NCI-H1694 treated with DMSO at 0.1 percent for 48 hours (cell line): ENCODE measurements at places on chromosomes 12 and 14.

GRCh38 chr12:80838708-80839107 lies 99.0 kb downstream of the LIN7A start:
- DNase-seq = no peak

- DNase-seq = peak; percentile 46
Observed at GRCh38 chr14:89899917-89900663, 54.4 kb downstream of the EFCAB11 start.

DNA sequence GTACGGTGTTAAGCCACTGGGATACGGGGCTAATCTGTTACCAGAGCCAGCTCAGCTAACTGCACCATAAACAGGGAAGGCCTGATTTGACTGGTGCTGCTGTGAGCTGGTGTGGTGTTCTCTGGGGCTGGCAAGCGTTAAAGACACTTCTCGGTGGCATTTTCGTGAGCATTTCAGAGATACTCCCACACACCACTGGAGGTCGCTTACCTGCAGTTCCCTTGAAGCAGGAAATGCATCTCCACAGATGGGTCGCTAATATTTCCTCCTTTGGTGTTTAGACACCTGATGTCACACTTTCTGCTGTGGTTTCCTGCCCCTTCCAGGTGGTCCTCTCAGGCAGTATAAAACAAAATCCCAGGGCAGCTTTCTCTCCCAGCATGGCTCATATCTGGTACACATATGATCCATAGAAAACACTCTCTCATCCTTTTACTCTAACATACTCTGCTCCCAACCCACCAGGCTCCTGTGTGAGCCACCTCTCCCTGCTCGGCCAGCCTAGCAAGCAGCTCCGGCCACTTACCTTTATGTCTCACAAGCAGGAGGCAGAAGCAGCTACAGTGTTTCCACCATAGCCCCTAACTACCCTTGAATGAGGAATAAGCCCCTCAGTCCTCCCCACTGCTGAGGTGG lies 129.9 kb upstream of the GRIN2B start:
- peak; percentile 16 for DNase-seq

DNA sequence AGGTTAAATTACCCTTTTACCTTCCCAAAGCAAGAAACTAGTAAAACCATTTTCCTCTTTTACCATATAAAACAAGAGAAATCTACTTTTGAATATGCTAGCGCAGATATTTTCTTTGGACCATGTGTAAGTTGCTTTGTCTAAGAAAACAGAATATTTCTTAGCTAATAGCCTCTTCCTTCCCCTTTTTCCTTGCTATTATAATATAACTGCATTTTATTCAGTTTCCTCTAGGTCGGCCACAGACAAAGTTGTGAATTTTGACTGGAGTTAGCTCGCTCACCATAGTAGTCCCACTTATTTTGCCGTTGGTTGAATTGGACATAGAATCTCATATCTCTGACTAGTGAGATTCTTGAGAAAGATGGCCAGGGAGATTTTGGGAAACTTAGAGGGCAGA lies 115.6 kb downstream of the PLEKHA5 start:
- no peak for DNase-seq

DNA sequence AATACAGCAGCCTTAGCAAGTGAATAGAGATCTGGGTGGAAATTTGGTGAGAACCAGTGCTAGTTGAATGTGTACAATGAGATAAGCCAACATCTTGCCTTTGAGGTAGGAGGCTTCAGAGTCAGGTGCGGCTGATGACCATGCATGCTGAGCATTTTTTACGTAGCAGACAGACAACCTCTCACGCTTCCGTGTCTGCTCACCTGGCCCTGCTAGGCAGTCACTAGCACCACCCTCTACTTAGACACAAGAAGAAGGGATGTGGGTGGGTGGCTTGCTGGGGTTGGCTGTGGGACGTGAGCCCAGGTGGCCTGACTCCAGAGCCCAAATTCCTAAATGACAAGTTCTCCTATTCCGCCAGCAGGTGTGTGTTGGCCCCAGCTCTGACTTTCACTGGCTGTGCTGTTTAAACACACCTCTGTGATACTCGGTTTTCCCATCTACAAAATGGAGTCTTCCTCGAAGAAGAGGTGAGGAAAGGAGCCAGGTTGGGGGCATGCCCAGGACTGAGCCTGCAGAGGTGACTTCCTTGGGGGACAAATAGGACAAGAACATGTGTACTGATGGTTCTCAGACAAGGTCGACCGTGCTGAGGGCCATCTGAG lies 57.8 kb upstream of the BCL11B start:
- no peak for DNase-seq

DNA sequence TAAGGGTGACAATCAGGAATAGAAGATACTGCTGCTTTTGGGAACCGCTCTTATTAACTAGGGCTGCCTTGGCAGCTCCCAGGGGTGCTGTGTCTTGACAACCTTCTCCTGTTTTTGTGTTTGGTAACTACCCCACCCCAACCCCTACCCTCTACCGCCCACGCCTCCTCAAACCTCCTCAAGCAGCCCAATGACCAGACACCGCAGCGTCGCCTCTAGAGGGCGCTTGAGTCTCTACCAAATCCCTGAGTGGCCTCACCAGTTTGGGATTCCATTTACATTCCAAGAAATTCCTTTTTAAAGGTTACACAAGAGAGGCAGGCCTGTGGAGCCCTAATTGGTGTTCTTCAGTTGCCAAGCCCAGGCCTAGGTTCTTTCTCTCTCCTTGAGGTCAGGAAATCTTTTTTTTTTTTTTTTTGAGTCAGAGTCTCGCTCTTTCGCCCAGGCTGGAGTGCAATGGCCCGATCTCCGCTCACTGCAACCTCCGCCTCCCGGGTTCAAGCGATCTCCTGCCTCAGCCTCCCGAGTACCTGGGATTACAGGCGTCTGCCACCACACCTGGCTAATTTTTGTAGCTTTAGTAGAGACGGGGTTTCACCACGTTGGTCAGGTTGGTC lies 72.4 kb upstream of the USP44 start:
- peak; percentile 41 for DNase-seq

DNA sequence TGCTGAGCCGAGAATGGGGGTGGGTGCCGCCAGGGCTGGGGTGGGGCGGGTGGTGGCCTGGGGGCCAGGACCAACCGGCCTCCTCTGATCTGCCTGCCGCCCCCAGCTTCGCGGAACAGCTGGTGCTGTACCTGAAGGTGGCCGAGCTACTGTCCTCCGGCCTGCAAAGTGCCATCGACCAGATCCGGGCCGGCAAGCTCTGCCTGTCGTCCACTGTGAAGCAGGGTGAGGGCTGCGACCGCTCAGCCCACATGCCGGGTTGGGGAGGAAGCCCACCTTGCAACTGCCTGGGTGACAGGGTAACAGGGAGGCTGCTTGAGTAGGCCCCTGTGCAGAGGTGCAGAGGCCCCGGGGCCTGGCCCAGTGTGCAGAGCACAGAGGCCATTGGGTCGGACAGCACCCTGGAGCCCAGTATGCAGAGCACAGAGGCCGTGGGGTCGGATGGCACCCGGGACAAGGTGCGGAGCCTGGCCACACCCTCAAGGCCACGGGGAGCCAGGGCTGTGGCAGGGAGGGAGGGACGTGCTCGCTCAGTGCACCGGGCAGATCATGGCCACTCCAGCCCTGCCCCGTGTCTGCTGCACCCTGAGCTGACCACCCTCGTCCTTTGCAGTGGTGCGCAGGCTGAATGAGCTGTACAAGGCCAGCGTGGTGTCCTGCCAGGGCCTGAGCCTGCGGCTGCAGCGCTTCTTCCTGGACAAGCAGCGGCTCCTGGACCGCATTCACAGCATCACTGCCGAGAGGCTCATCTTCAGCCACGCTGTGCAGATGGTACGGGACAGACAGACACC lies 9.5 kb upstream of the PUS1 start:
- DNase-seq = no peak

DNA sequence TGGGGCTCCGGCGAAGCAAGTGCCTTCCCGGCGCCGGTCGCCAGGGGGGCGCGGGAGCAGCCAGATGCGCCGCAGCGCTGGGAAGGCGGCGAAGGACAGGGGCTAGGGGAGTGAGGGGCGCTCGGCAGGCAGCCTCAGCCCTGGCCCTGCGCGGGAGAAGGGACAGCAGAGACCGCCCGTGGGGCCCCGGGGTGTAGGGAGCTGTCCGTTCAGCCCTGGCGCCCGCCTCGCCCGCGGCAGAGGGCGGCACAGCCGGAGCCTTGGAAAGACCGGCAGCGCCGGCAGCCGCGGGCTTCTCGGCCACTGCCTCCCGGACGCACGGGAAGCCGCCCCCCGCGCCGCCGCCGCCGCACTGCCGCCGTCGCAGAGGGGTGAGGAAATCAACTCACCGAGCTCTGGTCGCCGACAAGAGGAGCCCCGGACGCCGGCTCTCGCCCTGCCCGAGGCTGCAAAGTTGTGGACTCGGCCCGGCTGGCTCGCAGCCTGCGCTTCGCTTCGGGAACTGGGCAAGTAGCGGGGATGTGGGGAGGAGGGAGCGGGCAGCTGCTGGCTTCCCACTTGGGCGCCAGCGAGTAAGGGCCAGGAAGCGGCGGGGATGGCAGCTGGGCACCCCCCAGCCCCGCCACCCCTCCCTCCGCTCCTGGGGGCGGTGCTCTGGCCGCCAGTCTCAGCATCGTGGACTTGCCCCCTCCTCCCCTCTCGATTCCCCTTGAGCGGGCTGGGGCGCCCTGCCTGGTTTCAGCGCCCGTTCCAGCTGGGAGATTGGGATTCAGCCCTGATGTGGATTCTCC lies at the start of gene ZDHHC22:
Gene ZDHHC22, minus strand, starts transcription at position 578 of the 791 bp plus-strand sequence. CDS start 2,053 bp downstream, outside the sequence.
- DNase-seq = peak; percentile 94

- no peak for DNase-seq
Observed at GRCh38 chr14:54920052-54920451, 17.4 kb upstream of the GCH1 start.

GRCh38 chr14:103562429-103563225 lies at the start of the genes BAG5 and COA8:
Gene BAG5 (minus strand): TSS chr14:103562657. CDS start chr14:103561164, 1,493 bp downstream.
Gene COA8 (plus strand): TSS chr14:103562960. CDS start chr14:103563002, 42 bp downstream.
- DNase-seq = peak; percentile 81

- DNase-seq = no peak
Observed at GRCh38 chr14:61668282-61668681, 27.0 kb upstream of the HIF1A start.

GRCh38 chr14:35742032-35742371 lies 67.1 kb downstream of the RALGAPA1 start:
- no peak for DNase-seq

GRCh38 chr12:113903381-113903863 lies 62.7 kb downstream of the RBM19 start:
- DNase-seq = no peak

GRCh38 chr14:29911810-29912209 lies 15.8 kb downstream of the PRKD1 start:
- no peak for DNase-seq

DNA sequence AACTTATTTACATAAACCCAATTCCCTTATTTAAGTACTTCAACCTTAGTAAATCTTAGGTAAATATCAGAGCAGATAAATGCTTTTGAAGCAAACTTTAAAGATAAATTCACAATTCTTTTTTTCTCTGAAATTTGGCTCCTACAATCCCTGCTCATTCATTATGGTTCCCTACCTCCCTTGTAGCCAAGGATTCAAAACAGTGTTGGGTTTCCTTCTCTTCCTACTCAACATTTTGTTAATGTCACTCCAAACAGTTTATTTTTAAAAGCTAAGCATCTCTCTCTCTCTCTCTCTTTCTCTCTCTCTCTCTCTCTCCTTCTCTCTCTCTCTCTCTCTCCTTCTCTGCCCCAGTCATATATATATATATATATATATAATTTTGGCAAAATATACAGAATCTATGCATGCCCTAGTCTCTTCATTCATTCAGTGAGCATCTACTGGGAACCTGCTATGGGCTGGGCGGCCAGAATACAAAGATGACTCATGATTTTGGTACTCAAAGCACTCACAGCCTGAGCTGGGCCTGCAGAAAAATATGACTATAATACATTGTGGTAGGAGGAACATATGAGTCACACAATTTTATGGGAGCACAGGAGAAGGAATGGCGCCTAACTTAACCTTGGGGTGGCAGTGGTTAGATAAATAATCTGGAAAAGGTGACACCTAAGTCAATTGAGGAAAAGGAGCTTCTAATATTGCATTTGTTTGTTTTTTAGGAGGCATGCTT lies 123.7 kb upstream of the DHRS4 start:
- no peak for DNase-seq

DNA sequence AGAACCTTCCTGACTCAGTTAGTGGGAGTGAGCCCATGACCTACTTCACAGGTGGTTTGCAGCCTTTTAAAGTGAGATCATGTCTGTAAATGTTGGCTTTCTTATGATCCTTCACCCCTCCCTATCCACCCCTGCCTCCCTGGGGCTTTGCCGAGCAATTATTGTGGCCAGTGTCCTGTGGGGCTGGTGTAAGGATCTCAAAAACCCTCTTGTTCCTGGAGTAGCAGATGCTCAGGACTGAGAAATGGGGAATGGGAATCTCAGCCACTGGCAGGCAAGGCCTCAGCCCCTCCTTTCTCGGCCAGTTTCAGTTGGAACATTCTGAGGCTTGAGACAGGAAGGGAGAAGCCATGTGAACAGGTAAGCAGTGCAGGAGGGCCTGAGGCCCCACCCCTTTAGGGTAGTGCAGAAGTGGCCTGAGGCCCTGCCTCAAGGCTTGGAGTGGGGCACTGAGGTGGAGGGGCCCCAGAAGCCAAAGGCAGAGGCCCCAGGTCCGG lies 53.8 kb downstream of the PLEKHG3 start:
- DNase-seq = no peak

DNA sequence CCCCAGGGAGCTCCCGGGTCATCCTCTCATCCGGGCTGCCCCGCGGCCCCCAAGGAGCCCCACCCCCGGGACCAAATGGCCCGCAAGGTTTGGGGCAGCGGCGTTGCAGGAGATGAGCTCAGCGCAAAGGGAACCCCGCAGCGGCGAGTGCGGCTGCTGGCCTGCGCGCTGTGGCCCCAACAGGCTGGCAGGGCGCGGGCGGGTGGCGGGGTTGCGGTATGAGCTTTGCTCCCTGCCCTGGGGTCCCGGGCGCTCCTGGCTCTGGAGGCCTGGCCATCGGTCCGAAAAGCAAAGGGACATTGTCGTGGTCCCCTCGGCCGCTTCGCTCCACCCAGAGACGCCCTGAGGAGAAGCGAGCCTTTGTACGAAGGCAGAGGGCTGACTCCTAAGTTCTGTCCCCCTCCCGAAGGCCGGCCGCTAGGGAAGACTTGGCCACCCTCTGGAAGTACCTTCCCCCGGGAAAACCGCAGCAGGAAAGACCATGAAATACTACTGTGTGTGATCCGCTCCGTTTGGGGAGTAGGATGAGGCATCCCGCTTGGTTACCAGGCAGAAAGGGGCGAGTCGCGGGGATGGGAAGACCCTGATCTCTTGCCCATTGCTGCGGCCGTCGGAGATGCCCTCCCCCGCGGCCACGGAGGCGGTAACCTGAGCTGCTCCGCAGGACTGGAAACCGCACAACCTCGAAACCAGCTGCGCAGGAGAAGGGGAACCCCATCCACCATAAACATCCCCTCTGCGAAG lies 620 bp upstream of the NID2 start:
- no peak for DNase-seq

DNA sequence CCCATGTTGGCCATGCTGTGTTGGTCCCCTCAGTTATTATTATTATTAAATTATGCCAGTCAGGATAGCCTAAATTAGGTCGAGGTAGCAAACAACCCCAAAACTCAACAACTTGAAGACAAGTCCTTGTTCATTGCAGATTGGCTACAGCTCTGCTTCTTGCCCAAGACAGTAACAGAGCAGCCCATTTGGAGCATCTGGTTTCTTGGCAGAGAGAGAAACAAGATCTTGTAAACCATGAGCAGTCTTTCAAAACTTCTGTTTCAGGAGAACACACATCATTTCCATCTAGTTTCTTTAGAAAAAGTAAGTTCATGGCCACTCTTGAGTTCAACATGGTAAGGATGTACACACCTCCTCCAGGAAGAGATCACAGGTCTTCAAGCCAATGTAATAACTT lies 52.3 kb downstream of the E2F7 start:
- DNase-seq = no peak

GRCh38 chr12:56243731-56244181 lies 13.9 kb downstream of the SLC39A5 start:
- DNase-seq = no peak

- DNase-seq = no peak
Observed at GRCh38 chr12:40971911-40972310, 216.2 kb upstream of the PDZRN4 start.
